ENCODE measurements at places on chromosomes 3 and 15.
A peak's percentile ranks its signal among the peaks of the same experiment; 100 is the strongest.

GRCh38 chr3:67558426-67558825, 96.0 kb downstream of the SUCLG2 start:
- DNase-seq = no peak

DNA sequence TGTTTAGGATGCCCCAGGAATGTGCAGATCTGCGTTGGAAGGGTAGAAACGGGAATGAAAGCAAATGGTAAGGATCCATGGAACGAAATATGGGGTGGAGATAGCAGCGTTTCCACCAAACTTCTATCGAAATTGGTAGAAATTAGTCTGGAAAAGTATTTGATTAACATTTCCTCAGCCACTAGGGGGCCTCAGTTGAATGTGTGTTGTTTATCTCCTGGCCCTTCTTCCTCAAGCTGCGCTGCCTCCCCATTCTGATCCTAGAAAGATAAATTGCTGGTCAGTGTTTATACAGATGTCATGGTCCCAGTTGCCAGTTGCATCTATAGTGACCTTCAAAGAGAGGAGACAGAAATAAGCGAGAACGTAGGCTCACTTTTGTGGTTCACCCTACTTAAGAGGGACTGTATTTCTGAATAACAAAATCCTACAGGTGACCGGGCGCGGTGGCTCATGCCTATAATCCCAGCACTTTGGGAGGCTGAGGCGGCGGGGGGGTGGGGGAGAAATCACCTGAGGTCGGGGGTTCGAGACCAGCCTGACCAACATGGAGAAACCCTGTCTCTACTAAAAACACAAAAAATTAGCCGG, 457.1 kb downstream of the SQOR start:
- DNase-seq = no peak

- DNase-seq = peak; percentile 16
These were observed 698 bp downstream of the IL1RAP start for GRCh38 chr3:190514413-190515153.

- DNase-seq = no peak
These were observed 52.7 kb upstream of the LMOD3 start for GRCh38 chr3:69174871-69175737.

GRCh38 chr15:42062284-42062806, 32.0 kb downstream of the PLA2G4D start:
- no peak for DNase-seq

DNA sequence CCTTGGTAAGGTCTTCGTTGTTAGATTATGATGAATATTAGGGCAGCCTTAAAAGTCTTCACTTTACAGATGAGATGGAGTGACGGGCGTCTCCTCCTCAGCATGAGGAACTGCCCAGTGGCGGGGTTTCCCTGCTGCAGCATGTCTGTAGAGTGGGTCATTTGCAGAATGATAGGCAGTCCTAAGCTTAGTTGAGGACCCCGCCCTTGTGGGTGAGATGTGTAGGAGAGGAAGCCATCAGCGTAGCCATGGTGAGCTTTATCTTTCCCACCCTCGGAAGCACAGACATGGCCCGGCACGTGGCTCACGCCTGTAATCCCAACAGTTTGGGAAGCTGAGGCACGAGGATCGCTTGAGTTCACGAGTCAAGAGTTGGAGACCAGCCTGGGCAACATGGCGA, 877 bp downstream of the NIT2 start:
- no peak for DNase-seq

GRCh38 chr3:11705049-11705448, 61.3 kb upstream of the VGLL4 start:
- no peak for DNase-seq

- DNase-seq = no peak
These were observed 32.9 kb downstream of the SEMA6D start for GRCh38 chr15:47750030-47750739.

All from stimulated activated CD4-positive, alpha-beta T cell treated with anti-CD3 and anti-CD28 coated beads, Interleukin-1b, Interleukin-23, amount 100 ng/mL, for 4 hours (primary cell).